ENCODE measurements at places on chromosomes 1 and 21.

GRCh38 chr1:245657371-245657770, 502.6 kb downstream of the KIF26B start:
- DNase-seq: no peak

- no peak for DNase-seq
Measured at GRCh38 chr1:209625791-209626285, 26.4 kb downstream of the LAMB3 start.

DNA sequence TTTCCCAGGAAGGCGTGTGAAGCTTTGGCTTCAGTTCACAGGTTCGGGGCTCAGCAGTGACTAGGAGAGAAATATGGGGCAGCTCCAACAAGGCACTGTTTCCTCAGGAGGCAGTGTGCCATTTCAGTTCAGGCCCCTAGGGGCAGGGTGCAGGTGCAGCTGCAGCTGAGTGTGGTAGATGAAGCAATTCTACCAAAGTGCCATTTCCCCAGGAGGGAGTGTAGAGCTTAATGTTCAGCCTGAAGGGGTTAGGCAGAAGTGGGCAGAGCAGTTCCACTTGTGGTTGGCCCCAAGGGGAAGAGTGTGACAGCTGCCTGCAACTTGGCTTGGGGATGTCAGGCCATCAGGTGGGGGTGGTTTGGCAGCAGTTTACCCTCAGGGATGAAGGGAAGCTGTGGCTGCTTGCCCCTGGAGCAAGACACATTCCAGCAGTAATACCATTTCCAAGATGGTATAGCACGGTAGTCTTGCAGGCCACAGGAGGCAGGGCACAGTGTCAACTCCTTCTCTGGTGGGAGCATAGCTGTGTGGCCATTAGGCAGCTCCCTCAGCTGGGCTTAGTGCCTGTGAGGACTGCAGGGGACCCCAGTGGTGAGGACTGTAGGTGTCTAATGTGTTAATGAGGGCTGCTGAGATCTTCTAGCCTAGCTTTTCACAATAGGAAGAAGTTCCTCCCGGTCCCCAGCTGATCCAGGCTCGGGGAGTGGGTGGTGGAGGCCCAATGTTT, 34.7 kb downstream of the RGSL1 start:
- no peak for DNase-seq

DNA sequence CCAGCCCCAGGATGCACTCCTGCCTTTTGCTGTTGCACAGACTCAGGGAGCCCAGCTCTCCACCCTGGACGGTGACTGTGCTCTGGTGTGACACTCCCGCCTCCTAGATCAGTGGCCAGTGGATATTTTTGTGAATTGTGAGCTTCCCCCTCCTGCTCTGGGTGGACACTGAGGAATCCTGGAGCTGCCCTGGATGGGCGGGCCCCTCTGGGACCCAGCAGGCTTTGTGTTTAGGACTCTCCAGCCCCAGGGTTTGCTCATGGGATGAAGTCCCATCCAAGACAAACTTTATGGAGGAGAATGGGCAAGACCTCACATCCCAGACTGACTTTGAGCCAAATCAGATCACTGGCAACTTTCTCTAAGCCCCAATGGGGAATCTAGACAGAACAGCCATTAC, 16.1 kb downstream of the SLC6A9 start:
- no peak for DNase-seq

GRCh38 chr1:246182149-246182851, 324.8 kb downstream of the SMYD3 start:
- no peak for DNase-seq

DNA sequence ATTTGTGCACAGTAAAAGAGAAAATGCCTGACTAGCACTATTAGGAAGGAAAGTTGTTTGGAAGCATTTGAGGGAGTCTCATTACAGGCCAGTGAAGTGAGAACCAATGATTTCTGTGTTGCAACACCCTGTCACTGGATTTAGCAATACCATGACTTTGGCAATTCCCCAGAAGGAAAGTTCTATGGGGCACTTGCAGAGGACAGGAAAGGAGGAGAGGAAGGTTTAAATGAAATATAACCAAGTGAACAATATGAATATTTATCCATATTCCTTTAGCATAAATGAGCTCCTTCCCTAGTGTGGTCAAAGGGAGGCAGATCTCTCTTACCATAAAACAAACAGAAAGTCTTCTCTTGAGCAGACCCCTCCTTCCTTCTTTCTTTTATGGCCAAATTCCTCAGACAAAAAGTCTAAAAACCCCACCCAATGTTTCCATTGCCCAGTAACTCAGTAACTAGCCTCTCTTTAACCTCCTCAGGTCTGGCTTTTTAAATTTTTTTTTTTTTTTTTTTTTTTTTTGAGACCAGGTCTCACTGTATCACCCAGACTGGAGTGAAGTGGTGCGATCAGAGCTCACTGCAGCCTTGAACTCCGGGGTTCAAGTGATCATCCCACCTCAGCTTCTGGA, 5.5 kb downstream of the TLR5 start:
- no peak for DNase-seq

GRCh38 chr1:32754317-32755097, 51.9 kb upstream of the SYNC start:
- DNase-seq: no peak

GRCh38 chr1:31591425-31592093, 15.2 kb downstream of the TINAGL1 start:
- DNase-seq: peak; percentile 42

DNA sequence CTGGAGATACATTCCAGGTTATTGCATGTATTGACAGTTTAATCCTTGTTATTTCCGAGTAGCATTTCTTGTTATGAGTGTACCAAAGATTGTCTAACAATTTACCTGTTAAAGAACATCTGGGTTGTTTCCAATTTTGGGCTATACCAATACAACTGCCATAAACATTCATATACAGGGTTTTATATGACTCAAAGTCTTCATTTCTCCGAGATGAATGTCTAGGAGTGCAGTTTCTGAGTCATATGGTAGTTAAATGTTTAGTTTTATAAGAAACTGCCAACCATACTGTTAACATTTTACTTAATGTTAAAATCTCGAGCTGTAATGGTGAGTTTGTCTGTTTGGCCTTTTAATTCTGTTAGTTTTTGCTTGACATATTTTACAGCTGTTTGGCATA, 10.0 kb downstream of the RAB4A start:
- DNase-seq: no peak

DNA sequence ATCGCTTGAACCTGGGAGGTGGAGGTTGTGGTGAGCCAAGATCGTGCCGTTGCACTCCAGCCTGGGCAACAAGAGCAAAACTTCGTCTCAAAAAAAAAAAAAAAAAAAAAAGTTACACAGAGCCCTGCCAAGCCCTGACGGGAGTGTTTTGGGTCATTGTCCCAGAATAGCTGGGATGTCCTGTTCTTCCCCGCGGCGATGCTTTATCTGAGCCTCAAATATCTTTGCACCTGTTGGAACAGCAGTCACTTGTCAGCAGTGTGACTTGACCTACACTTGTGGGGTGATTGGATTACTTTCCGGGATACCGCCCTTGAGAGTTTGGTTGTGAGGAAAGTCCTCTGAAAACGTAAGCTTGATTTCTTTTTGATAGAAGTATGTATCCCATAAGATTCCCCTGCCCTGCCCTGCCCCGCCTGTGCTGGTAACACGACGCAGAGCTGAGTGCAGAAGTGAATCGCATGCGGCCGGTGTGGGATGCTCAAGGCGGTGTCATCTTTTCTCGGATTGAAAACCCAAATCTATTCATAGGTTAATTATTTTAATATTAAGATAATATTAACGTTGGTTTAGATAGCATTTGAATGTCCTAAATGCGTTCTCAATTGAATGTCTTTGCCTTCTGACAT, 50.9 kb downstream of the PCNT start:
- DNase-seq: no peak

DNA sequence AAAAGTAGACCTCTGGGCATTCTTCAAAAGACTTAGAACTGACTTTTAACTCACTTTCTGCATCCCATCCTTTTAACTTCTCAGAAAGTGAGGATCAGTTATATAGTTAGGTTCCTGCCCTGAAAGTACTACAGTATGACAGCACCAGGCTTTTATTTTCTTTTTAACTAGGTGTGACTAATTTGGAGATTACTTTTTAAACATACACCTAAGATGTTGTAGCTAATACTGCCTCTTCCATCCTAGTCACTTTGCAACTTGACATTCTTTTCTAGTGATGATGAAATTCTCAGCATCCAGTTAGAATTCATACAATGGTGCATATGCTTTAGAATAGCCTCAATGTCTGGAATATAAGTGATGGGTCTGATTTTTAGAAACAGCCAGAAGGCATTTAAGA, 24.6 kb downstream of the RUNX1 start:
- DNase-seq: no peak

GRCh38 chr1:3899754-3900149, 320 bp downstream of the C1orf174 start:
- DNase-seq: no peak

DNA sequence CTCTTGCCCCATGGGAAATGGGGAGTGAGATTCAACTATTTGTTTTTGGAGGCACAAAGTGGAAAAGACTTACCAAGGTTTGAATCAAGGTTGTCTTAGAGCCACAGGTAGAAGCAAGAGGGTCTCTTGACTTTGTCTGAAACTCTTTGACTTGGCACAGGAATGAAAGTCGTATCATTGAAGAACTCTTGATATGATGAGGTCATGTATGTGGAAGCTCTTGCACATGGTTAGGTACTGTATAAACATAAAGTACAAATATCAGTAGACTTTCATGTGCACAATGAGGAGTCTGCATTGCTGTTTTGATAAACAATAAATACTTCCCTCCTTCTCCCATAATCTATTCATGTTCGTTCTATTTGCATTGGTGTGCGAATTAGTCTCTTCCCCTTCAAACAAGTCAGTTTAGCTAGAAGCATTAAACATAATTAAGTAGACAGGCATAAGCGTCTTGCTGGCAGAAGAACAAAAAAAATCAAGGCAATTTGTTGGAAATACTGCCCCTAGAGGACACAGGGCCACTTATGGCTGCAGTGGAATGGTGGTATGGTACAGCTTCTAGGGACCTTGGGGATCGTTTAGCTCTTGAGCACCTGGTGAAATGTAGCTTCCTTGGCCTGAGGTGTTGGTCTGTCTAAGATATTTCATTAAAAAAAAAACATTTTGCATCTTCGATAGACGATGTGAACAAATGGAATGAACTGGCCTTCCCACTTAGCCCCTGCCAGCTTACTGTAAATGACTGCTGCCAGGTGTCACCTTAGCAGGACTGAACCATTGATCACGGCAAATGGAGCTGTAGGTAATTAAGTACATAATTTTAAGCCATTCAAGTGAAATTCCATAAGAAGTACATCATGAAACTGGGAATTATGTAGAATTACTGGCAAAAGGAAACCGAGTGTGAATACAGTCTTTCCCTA, 218.0 kb upstream of the GALNT2 start:
- DNase-seq: no peak

DNA sequence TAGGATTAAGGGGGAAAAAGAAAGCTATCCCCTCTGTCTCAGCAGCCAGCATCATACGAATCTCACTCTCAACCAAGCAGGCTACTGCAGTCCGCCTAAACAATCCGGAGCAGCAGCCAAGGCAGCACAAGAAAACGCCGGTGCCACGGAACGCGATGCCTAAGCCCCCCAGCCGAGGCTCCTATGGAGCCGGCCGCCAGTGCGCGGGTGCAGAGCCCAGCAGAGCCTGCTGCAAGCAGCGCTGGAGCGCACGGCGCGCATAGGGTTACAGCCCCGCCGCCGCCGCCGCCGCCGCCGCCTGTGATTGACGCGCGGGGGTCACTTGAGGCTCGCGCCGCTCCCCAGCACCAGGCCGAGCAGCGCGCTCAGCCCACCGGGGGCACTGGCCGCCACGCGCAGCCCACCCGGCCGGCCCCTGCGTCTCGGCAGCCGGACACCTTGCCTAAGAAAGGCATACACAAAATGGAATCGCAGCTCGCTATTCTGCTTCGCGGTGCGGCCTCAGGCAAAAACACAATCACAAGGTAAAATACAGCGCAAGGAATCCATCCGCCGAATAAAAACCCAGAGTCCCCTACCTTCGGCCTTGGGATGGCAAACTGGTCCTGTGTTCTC, 780 bp downstream of the HIVEP3 start:
- DNase-seq: no peak

- no peak for DNase-seq
Measured at GRCh38 chr21:43802713-43803313, 13.4 kb downstream of the RRP1 start.

- no peak for DNase-seq
Measured at GRCh38 chr1:221636967-221637366, 104.9 kb downstream of the DUSP10 start.

DNA sequence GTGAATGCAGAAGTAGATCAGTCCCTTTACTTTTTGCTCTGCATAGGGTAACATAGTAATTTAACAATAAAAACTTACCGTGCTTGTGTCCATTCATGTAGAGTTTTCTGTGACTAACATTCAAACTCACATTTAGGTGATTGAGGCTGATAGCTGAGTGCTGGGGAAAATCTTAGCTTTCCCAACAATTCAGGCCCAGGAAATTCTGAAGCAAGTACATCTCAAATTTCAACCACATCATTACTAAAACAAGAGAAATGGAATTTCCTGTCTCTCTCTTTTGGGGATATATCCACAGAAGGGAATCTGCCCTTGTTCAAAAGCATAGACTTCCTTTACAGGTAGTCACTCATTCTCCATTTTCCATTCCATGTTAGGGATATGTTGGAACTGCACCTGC, 33.1 kb upstream of the C1orf146 start:
- DNase-seq: peak; percentile 18

GRCh38 chr1:93729502-93729901, 47.9 kb upstream of the BCAR3 start:
- no peak for DNase-seq

GRCh38 chr1:244302876-244303609, 148.7 kb downstream of the ADSS2 start:
- DNase-seq: no peak

GRCh38 chr1:76955652-76956051, 88.4 kb downstream of the ST6GALNAC5 start:
- no peak for DNase-seq

Data from amniotic stem cell (primary cell).